ENCODE measurements at places on chromosomes 2 and 18. TPM values are rescaled to one million over a fixed set of nuclear protein-coding genes. Genes with fewer than 3 reads are reported as not detected.

The PLEKHH2 gene
- total RNA-seq, result 2.1 TPM

DNA sequence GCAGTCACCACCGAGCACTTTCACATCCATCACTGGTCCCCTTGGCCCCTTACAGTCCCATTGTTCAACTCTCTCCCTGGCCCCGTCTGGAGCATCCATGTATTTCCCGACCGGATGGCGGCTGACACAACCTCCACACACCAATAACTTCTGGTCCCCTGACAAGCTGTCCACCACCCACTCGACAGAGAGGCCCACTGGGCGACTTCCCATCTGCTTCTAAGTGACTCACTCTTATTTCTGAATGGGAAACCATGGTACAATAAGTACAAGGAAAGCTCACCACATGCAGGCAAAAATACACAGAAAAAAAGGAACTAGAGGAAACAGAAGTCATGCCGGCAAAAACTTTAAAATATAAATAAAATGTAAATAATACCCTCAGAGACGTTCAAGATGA, 82.9 kb upstream of the RAB12 start:
- DNase-seq, result no peak

DNA sequence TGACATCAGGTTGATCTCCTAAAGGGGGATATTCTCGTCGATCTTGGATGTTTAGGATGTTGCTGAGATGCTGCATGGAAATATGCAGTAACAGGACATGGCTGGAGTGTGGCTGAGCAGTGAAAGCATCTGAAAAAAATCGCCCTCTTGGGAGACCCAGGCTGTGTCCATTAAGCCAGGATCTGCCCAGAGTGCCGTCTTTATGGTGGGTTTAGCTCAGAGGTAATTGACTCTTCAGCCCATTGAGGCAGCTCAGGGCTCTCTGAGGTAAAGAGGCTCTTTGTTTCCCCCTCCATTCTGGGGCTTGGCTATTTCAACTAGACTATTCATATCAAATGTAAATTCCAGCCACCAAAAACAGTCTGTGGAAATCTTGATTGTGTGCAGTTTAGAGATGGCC, 26.5 kb downstream of the OSBPL6 start:
- no peak for DNase-seq

DNA sequence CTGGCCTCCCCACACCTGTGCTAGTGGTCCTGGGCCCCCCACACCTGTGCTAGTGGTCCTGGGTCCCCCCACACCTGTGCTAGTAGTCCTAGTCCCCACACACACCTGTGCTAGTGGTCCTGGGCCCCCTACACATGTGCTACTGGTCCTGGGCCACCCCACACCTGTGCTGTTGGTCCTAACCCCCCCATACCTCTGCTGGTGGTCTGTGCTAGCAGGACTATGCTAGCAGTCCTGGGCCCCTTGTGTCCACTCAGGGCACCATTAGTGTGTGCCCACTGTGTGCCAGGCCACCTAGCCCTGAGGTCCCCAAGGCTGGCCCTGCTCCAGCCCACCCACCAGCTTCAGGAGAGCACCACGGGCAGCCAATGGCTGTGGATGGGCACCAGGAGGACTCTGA, 558.2 kb upstream of the SALL3 start:
- no peak for DNase-seq

- DNase-seq, result no peak
These were observed 68.4 kb upstream of the CDCA7 start for GRCh38 chr2:173286153-173286809.

DNA sequence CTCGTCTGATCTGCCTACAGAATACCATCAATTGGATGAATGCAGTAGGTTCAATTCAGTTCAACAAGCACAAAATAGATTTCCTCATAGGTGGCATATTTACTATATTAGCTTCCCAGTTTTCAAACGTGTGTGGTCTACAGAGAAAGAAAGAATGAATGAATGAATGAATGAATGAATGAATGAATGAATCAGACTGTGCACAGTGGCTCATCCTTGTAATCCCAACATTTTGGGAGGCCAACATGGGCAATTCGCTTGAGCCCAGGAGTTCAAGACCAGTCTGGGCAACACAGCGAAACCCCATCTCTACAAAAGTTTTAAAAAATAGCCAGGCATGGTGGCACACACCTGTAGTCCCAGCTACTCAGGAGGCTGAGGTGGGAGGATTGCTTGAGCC, 94.9 kb downstream of the TRABD2A start:
- no peak for DNase-seq

The ADD2 gene
- 59.6 TPM for total RNA-seq

GRCh38 chr2:234193977-234194563, 143.6 kb downstream of the SPP2 start:
- no peak for DNase-seq

- DNase-seq, result no peak
These were observed 1.1 kb upstream of the PXDN start for GRCh38 chr2:1745171-1746023.

The IL18R1 gene
- 2.5 TPM for total RNA-seq

- DNase-seq, result no peak
These were observed 198.3 kb downstream of the INO80D start for GRCh38 chr2:205887637-205888036.

GRCh38 chr2:239853121-239853520, 172.0 kb downstream of the NDUFA10 start:
- no peak for DNase-seq

The RBM44 gene
- total RNA-seq, result 0.04 TPM

- no peak for DNase-seq
These were observed 28.1 kb downstream of the VIL1 start for GRCh38 chr2:218447072-218447471.

DNA sequence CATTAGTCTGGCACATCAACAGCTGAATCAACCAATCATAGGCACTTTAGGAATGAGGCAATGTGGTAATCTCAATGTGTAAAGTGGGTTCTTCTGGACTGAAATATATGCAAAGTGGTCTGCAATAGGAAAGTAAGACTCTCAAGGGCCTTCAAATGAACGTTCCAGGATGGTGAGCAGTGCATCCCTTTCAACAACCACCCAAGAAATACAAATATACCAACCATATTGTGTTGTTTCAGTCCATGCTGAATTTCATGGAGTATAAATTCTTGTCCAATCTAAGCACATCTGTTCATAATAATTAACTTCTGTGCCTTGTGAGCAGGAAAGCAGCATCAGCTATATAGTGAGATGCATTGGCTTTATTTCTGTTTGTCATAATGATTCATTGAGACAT, 556.2 kb downstream of the THSD7B start:
- no peak for DNase-seq

- DNase-seq, result no peak
These were observed 103.1 kb downstream of the MCFD2 start for GRCh38 chr2:46812361-46813019.

DNA sequence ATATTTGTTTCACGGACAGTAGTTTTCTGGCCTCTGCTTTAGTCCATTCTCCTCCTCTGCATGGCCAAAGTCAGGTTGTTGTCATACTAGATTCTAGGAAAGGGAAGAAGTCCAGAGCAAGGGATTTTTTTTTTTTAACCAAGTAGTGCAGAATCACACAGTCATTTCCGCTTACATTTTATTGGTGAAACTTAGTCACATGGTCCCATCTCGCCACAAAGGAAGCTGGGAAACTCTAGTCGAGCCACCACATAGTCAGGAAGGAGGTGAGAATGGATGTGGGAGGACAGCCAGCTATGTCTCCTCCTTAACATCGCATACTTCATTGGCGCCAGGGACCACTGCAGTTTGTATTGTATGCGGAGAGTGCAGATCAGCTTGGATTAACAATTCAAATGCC, 10.4 kb downstream of the HRH4 start:
- DNase-seq, result no peak

The ZNF407 gene
- 5.1 TPM for total RNA-seq

The LINC00305 gene
- total RNA-seq, result not detected

DNA sequence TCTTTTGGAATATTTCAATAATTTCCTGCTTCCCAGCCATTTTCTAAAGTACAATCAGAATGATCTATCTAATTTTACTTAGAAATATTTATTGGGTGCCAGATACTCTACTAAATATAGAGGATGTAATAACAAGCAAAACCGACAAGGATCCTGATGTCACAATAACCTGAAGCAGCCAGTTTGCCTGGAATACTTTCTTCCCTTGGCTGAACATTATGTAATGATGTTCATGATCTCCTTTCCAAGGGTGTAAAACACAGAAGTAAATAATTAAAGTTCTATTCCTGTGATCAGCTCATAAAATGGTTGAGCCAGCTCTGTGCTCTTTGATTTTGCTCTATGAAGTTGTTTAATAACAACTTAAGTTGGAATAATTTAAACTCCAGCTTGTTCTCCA, 2.6 kb upstream of the MRPL19 start:
- DNase-seq, result no peak

- DNase-seq, result no peak
These were observed 19.1 kb downstream of the LRP2 start for GRCh38 chr2:169343202-169343601.

- no peak for DNase-seq
These were observed 13.0 kb downstream of the KIF5C start for GRCh38 chr2:148888003-148888501.

The SCN9A gene
- 8.5 TPM for total RNA-seq

DNA sequence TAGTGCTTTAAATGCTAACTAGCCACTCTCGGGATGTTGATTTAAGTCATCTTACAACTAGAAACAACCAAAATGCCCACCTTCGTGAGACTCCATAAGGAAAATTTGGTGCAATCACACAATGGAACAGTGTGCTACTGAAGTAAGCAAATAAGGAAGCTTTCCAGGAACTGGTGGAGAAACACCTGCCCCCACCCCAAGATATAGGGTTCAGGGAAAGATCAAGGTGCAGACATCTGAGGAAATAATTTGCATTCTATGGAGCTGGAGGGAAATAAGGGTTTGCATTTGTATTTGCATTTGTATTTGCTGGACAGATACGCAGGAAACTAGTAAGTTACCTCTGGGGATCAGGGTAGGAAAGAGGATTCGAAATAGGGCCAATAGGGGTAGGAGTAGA, 90.9 kb downstream of the ACAA2 start:
- no peak for DNase-seq

The KIF5C gene
- total RNA-seq, result 0.09 TPM

GRCh38 chr2:158970241-158970751, 1.9 kb downstream of the TANC1 start:
- no peak for DNase-seq

- DNase-seq, result no peak
These were observed 1.6 kb downstream of the SERPINB8 start for GRCh38 chr18:63971320-63972001.

- DNase-seq, result no peak
These were observed 119.1 kb upstream of the STPG4 start for GRCh38 chr2:47274054-47274782.

DNA sequence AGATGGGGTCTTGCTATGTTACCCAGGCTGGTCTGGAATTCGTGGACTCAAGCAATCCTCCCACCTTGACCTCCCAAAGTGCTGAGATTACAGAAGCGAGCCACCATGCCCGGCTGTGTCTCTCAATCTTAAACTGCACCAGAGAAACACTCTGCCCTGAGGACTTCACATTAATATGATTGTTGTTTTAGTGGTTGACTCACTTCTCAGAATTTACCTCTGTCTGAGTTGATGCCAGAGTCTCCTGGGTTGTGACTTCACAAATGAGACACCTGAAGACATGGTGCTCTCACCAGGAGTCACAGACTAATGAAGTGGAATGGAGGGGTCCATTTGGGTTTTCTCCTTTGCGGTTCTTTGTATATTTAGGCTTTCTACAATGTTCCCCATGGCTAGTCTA, 61.0 kb upstream of the TGIF1 start:
- DNase-seq, result no peak

The BOK gene
- 2.6 TPM for total RNA-seq

GRCh38 chr18:46073474-46074331, 1.6 kb upstream of the PSTPIP2 start:
- DNase-seq, result peak; percentile 70

DNA sequence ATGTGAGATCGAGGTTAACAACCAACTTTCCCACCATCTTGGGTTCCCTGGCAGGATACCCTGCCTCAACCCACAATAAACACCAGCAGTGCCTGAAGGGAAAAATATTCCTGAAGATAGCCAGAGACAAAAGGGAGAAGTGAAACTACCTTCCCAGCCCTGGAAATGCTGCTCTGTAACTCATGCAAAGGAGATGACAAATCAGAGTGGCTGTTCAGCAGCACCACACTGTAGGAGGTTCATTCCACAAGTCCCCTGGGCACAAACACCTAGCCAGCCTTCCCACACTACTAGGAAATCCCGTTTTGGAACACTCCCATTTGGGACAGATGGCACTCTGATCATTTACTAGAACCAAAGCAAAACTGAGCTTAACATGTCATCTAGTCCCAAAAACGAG, 190.7 kb upstream of the RBBP8 start:
- no peak for DNase-seq

DNA sequence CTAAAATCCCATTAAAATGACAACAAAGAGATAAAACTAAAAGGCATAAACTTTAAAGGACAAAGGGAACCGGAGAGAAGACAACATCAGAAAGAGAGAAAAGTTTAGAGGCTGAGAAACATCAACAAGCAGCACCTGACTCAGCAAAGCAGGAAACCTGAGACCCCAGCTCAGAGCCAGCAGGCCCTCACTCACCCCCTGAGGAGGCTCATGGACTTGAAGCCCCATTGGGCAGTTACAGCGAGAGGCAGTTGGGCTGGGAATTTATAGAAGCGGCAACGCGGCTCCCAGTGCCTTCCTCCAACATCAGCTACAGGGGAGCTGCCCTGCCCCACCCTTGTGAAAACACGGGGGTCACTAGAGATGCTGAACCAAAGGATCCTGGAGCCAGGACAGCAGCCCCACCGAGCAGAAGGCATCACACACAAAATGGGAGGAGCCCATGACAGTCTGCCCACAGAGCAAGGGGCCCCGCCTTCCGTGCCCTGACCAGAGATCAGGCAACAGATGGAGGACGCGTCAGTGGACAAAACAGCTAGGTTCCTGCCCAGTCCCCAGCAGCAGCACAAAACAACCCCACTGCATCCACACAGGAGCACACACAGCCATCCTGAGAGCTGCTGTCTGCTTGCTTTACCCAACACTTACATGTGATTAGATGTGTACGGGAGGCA, 52.7 kb downstream of the CMPK2 start:
- no peak for DNase-seq

The IL1F10 gene
- not detected for total RNA-seq

The INPP5D gene
- 5.6 TPM for total RNA-seq

The PIGN gene
- total RNA-seq, result 22.7 TPM

- no peak for DNase-seq
These were observed 46.6 kb downstream of the PRKRA start for GRCh38 chr2:178404368-178404767.

All from K562 (cell line).